CD4-positive, alpha-beta T cell treated with Interleukin-2 at 100 ng/mL for 4 hours (primary cell): ENCODE measurements at places on chromosomes 13 and 19.
A peak's percentile ranks its signal among the peaks of the same experiment; 100 is the strongest.

DNA sequence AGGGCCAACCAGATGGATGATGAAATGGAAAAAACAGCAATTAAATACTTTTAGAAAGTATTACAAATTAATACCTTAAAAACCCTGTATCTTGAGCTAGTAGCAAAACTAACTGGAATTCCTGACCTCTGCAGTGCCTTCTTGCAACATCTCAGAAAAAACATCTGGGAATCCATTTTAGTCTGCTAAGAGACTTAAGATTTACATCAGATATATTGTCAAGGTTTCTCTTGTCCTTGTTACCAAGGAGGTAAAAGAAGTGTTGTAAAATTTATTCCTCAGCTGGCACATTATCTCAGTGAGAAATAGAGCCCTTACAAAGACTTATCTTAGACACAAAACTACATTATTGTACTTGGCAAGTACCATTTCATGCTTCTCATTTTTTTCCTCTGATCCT, 18.5 kb downstream of the KCNRG start:
- no peak for DNase-seq

DNA sequence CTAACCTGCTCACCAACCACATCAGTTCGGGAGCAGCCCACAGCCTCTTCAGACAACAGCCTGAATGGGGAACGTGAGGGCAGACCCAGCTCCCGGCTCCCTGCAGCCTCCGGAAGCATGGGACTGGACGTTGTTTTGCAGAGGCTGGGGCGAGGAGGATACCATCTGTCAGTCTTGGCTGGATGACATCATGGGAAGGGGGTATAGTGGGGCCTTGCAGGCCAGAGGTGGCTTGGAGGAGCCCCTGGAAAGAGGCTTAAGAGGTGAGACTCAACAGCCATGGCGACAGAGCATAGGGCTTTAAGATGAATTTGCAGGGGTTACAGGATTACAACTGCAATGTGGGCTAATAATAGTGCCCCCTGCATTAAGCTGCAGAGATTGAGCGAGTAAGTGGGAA, 1.5 kb downstream of the FXYD3 start:
- DNase-seq: no peak

GRCh38 chr19:588741-589692, 664 bp upstream of the HCN2 start:
- DNase-seq: no peak

GRCh38 chr13:50732712-50733111, 110.8 kb downstream of the DLEU7 start:
- no peak for DNase-seq

- no peak for DNase-seq
Measured at GRCh38 chr19:7605490-7606222, 10.0 kb downstream of the CAMSAP3 start.

DNA sequence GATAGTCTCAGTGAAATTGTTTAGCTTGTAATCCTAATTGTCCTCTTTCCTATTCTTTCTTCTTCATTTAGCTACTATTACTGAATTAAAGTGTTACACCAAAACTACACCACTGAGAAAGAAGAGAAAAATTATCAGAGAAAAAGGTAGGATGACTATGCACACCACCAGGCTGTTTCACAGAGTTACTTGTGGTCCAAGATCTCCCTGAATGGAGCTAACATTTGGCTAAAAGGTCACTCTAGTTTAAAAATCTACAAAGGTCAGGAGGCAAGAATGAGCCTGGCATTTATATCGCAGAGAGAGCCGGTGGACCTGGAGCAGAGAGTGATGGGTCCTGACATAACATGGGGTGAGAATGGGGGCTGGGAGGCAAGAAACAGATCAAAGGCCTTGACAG, 37.0 kb upstream of the EEF1AKMT1 start:
- no peak for DNase-seq

- no peak for DNase-seq
Measured at GRCh38 chr19:41535029-41535622, 40.8 kb upstream of the CEACAM21 start.

- no peak for DNase-seq
Measured at GRCh38 chr13:27259831-27260230, 8.5 kb downstream of the RPL21 start.

- DNase-seq: no peak
Measured at GRCh38 chr13:68214691-68215415, 984.7 kb upstream of the PCDH9 start.

DNA sequence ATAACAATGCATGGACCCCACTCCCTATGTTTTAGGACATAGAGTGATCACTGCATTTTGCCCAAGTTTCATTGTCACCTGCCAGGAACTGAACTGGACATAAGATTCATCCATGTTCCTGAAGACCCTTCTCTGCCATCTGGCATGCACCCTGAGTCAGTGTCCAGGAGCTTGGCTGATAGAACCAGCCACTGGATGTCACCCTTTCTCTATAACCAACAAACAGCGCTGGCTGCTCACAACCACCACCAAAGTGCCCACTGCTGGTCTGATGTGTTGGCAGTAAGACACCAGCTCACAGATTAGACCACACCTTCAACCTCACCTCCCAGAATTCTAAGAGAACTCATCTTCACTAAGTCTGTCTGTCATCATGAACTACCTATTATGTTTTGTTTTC, 333.4 kb downstream of the ITGBL1 start:
- no peak for DNase-seq

DNA sequence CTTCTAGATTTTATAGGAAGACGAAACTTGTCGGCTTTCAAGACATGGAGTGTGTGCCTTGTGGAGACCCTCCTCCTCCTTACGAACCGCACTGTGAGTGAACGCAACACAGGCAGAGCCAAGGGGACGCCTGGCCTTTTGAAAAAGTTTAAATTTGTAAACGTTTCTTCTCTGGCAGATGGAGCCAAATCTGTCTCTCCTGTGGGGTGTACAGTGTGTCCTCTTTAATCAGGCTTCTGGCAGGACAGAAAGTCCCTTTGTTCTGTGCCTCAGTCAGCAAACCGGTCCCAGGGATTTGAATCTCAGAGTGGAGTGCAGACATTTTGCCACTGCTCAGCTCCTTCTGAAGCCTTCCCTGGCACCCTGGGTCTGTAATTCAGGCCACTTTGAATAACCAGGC, 56.5 kb downstream of the TNFRSF19 start:
- no peak for DNase-seq

DNA sequence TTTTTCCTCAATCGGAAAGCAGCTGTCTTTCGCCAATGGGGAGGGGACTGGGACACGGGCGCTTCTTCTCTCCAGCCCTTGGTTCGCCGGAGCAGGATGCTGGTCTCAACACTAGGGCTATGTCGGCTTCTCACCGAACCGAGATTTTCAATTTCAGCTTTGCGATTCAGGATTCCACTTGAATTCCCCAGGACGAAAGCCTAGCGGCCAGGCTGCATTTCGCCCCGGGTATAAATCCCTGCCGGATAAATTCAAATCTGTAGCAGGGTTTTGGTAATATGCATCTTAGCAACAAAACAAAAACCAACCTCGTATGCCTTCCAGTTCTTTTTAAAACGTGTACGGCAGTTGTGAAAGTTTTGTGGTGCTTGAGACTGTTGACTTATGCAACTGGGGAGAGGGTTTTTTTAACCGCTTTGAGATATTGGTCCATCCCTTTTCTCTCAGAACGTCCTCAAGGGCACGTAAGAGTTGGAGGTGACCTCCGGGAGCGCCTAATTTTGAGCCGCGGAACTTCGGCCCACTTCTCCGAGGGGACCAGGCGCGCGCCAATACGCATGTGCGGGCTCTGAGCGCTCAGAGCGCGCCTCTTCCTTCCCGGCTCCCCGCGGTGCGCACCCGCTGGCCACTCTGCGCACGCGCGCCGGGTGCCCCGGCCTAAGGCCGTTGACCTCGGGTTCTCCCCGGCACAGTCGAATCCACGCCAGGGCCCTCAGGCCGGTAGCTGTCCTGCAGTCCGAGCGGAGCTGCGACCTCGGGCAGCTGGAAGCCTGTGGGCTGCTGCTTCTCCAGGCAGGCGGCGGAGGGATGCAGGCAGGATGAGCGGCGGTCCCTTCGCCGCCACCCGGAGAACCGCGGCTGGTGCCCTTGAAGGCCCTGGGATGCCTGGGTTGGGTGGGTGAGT, 7.6 kb downstream of the POU4F1 start:
- no peak for DNase-seq

GRCh38 chr13:60467098-60467497, 70.1 kb downstream of the TDRD3 start:
- DNase-seq: no peak

- DNase-seq: no peak
Measured at GRCh38 chr13:35984776-35985453, 146.3 kb downstream of the DCLK1 start.

GRCh38 chr19:1073956-1074517, 7.1 kb downstream of the ARHGAP45 start:
- DNase-seq: no peak

GRCh38 chr13:99993660-99994637, 12.4 kb downstream of the ZIC2 start:
- DNase-seq: no peak

- no peak for DNase-seq
Measured at GRCh38 chr19:47756953-47757608, 11.7 kb downstream of the NOP53 start.

DNA sequence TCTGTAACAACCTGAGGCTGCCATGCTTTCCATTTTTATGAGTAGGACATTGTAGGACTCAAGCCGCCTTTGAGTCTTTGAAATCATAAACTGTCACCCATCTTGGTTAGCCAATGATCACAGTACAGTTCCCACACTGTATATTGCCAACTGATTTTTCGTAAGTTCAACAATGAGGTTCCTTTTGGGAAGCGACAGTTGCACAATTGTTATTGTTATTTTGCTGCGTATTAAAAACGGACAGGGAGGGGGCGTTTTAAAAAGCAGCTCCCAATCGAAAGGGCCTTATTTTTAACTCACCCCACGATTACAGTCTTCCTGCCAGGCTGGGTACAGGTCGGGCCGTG, 601 bp downstream of the SLC46A3 start:
- DNase-seq: no peak

GRCh38 chr13:111005808-111006505, 91.1 kb upstream of the ANKRD10 start:
- DNase-seq: no peak

DNA sequence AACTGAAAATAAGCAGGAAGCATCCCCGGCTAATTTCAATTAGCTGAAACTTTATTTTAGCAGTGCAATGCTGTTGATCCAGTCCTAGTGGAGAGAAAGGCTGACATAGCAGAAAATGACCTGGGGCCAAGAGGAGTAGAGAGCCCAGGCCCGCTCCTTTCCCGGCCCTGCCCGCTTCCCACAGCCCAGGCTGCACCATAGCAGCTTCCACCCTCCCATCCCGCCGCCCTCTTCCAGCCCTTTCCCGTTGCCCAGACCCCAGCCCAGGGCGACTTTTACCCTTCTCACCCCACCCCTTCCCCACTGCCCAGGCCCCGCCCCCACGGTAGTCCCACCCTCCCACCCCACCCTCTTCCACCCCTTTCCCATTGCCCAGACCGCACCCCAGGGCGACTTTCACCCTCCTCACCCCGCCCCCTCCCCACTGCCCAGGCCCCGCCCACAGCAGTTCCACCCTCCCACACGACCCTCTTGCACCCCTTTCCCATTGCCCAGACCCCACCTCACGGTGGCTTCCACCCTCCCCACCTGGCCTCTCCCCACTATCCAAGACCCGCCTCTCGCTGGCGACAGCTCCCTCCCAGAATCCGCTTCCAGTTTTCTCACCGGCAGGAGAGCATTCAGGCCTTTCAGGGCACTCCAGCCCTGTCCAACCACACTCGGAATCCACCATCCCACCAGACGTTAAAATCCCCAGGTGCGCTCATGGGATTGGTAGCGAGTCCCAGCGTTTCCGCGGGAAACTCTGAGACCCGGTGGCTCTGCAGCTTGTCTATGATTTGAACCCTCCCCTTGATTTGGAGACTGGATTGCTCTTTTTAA, 8.3 kb downstream of the ZNF160 start:
- DNase-seq: no peak

DNA sequence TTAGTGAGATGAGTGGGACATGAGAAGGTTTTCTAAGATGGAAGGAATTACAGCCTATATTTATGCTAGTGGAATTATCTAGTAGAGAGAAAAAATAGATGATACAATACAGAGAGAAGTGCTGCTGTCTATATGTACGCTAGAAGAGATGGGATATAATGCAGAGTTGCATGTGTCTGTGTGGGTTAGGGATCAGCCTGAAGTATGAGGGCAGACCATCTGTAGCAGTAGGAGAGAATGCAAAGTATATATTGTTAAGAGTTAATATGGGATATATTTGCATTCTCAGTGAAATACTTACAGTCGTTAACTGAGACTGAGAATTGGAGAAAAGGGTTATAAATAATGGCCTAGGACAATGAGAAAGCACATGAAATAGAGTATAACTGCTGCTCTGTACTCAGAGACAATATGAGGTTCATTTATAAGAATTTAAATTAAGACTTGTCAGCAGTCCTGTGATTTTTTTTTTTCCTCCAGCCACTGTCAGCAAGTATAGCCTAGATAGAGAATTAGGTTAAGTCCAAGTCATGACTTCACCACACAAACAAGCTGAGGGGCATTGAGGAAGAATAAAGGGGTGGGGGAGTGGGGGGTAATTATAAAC, 77.8 kb downstream of the SLITRK1 start:
- DNase-seq: no peak

- DNase-seq: peak; percentile 1
Measured at GRCh38 chr19:5321851-5322681, 18.5 kb downstream of the PTPRS start.

GRCh38 chr19:3665681-3666544, 34.4 kb downstream of the PIP5K1C start:
- peak; percentile 75 for DNase-seq

- no peak for DNase-seq
Measured at GRCh38 chr13:36518707-36519106, 86.4 kb downstream of the CCNA1 start.

DNA sequence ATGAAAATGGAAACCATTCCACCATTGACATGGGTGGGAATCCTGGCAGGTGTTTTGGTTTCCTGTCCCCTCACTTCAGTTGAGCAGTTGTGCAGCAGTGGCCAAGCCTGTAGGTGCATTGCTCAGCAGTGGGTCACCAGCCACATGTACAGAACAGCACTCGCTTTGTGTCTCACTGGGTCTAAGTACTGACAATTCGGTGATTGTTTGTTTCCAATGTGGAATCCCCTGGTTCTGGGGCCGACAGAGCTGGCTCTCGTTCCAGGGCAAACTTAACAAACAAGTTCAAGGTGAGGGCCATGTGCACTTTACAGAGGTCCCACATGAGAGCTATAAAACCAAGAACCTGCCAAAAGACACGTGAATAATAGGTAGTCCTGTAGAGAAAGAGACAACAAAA, 54.1 kb upstream of the SPATA13 start:
- DNase-seq: no peak

GRCh38 chr19:6211632-6212402, 68.0 kb downstream of the MLLT1 start:
- no peak for DNase-seq

DNA sequence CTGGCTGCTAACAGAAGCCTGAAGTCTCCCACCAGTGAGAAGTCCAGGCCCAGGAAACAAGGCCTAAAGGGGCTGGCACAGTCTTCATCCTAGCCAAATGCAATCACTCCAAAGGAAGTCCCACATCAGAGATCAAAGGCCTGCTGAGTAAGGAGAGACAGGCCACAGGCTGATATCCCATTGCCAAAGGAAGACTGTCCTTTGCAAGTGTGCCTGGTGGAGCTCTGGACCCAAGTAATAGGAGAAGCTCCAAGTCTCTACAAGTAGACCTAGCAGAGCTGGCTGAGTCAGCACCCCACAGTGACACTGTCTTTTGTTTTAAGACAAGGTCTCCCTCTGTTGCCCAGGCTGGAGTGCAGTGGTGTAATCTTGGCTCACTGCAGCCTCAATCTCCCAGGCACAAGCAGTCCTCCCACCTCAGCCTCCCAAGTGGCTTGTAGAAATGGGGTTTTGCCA, 4.5 kb downstream of the DBP start:
- DNase-seq: no peak

GRCh38 chr13:65453982-65454381, 1776.2 kb downstream of the PCDH9 start:
- DNase-seq: no peak
